Hypothalamus (tissue), 51 donors: ENCODE measurements at places on chromosomes 4 and X.

- DNase-seq, result no peak
Measured at GRCh38 chr4:164192844-164193243, 561.1 kb upstream of the SMIM31 start.

DNA sequence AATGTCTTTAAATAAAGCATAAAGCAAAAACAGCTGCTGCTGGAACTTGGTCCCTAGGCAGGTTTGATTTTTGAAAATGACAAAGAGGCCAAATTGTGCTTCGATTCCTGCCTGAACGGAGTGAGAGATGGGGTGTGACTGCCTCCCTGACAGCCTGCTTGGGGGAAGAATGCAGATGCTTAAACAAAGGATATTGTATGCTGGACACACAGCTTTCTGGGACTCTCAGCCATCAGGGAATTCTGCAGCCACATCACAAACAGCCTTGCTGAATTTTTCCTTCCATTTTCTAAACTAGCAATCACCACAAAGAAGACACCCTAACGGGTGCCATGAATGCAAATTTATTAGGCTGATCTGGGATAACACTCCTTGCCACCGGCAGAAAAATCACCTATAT lies 83.9 kb upstream of the CPEB2 start:
- no peak for DNase-seq

GRCh38 chr4:151922306-151922705 lies 161.5 kb upstream of the GATB start:
- DNase-seq, result no peak

- no peak for DNase-seq
Measured at GRCh38 chr4:152246659-152247058, 289.2 kb downstream of the FBXW7 start.

DNA sequence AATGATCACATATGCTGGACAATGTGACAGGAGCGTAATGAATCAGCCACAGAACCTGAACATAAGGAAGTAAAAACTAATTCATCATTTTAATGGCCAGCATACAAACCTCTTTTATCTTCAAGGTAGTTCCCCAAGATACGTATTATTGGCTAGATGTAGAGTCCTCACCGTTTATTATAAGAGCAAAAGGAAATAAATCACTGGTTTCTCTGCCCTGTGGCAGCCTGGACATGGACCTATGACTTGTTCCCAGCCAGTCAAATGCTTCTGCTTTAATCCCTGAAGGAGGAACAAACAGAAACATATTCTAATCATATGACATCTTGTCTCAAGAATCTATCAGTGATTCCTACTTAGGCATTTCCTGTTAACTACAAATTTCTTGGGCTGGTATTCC lies 86.8 kb upstream of the FAM241A start:
- no peak for DNase-seq

DNA sequence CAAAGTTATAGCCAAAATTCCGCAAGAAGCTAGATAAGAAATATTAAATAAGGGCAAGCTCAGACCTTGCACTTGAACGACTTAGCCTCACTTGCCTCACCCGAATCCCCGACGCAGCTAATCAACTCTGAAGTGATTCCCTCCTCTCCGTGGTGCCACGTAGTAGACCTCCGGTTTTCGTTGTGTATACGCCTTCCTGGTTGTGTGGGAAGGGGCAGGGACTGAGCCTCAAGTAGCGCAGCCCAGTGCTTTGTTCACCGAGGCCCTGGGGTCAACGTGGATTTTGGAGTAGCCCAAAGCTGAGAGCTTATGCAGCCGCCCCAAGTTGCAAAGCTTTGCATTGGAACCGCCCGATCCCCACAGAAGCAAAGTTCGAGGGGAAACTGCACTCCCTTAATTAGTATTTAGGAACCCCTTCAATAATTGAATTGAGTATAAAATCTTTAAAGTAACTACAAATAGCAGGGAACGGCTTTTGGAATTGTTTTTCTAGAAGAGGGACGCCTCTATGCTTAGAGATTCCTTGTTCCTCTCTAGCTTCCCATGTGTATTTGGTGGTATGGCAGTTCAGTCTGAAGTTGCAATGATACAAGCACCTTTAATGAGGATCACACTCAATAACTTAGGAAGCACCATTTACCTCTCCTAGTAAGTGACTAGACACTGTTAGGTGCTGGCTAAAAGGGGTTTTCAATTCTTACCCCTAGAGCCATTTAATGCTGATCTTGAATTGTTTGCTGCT lies 55.7 kb downstream of the LINC00632 start:
- no peak for DNase-seq

GRCh38 chr4:98501383-98501782 lies 157.0 kb downstream of the TSPAN5 start:
- DNase-seq, result no peak

GRCh38 chr4:89303177-89303576 lies 4.4 kb downstream of the GPRIN3 start:
- DNase-seq, result no peak

GRCh38 chrX:118174516-118175098 lies 58.0 kb upstream of the KLHL13 start:
- no peak for DNase-seq

DNA sequence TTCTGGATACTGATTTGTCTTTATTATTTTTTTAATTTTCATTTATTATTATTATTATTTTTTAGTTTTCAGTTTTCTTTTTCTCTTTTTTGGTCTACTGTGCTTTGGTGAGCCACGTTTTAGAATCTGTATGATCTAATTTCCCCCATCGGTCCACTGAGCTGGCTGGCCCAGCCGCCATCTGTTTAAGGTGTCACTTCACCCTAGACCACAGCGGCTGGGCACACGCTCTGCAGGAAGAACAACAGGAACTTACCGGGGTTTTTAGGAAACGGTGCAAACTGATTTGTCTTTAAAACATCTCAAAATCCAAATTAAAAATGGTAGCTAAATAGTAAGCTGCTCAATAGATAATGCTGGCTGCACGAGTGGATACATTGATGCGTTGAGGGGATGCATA lies 48.8 kb upstream of the AMOT start:
- DNase-seq, result no peak

DNA sequence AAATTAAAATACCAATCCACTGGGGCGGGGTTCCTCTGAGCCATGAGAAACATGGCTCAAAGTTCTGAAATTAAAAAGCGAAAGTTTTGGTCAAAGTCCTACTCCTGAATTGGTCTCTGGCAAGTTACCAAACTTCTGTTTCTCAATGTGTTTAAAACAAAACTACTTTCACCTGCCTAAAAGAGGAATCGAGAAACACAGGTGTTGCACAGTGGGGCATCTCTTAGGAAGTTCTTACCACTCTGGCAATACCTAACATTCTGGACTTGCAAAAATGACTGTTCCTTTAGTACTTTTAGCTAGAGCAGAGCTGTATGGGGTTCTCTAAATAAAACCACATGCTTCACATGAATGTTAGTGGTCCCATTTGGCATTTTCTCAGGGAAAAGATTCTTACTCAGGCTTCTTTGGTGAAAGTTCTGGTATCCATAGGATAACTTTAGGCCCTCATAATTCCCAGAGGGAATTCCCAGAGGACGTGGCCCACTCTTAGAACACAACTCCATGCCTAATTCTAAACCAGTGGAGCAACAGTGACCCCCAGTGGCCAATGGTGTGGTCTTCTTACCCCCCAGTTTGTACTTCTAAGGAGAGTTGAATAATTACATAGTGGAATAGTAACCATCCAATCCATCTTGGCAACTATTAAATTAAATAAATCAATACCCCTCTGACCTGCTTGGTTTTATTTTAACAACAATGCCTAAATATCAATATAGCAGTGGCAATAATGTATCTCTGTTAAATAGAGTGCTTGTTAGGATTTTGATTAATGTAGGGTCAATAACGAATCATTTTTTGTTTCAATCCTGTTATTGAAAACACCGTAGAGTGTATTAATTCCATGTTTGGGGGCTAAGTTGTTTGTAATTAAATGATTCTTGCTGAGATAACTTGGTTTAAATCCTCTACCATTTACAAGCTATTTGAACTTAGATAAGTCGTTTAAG lies 21.9 kb downstream of the BMP3 start:
- DNase-seq, result peak; percentile 25

DNA sequence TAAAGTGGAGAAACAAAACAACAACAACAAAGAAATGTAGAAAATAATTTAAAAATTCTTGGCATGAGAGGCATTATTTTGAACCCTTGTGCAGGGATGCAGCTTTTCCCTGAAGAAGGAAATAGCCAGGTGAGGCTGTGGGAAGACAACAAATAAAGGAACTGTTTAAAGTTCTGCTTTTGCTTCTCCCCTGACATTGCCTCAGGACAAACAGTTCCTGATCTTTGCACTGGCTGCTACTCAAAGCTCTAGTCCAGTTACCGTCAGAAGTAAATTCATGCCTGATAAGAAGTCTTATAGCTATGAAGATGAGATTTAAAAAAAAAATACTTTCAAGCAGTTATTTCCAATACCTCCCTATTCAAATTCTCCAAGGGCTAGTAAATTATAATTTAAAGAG lies 233.8 kb downstream of the IL15 start:
- no peak for DNase-seq

DNA sequence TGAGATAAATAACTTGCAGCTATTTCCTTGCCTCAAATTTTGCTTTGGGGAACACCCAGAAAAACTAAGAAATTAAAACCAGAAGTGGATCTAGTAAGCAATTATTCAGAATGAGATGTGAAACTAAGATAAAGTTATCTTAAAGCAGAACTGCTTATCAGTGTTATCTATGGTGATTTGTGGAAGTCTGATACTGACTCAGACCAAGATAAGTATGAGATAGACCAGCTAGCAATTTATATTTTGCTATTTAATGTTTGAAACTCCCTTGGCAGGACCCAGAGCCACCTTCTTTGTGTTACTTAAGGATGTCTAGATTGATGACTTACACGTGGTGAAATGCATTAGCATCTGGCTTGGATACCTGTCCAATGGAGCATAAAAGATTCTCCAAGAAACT lies 368.1 kb downstream of the EPHA5 start:
- no peak for DNase-seq

DNA sequence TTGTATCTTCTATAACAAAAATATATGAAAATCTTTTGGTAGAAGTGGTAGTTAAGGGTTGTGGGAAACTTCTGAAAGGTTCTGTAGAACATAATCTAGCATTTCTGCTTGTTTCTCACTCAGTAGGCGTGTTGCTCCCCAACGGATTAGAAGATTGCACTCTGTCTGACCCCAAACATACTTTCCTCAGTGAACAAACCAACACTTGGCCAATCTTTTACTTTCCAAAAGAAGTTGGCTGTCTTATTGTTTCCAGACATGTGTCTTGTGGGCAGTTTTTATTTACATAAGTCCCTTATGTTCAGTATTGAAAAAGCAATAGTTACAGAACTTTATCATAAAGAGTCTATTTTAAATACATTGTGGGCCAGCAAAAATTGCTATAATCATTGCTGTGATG lies 312.8 kb upstream of the EPHA5 start:
- DNase-seq, result no peak

DNA sequence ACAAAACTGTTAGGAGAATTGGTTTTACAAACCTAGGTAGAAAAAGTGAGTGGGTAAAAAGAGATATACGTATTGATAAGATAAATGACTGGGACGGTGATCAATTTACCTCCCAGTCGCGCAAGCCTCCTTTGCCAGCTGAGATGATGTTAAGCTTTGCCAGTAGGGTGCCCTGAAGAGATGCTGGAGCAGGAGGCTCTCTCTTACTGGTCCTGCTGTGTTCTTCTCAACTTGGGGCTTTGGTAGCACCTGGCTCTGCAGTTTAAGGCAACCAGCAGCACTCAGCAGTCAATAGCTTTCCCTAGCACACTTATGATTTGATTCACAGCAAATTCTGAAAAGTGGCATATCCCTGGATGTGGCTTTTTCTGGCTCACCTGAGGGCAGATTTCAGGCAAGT lies 1461.7 kb downstream of the ADGRL3 start:
- no peak for DNase-seq
